AG04449 (cell line): ENCODE measurements at places on chromosomes 6 and 20.

DNA sequence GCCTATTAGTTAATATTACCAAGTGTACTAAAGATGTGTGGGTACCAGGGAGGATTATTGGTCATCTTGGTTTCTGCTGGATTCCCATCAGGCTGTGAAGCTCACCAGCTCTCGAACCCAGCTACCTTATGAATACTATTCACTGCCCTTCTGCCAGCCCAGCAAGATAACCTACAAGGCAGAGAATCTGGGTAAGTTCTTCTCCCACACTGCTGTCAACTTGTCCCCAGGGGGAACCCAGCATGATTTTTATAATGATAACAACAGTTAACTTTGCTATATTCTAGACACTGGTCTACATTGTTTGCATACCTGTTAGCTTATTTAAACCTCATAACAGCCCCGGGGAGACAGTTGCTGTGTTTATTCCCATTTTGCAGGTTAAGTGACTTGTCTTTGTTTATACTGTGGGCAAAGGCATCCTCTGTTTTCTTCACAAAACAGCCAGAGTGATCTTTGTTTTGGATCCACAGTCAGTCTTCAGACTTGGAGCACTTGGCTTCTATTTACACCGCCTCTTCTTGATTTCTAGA, 26.5 kb downstream of the TM9SF4 start:
- DNase-seq = no peak

GRCh38 chr6:168016176-168016620, 18.7 kb downstream of the KIF25 start:
- no peak for DNase-seq

DNA sequence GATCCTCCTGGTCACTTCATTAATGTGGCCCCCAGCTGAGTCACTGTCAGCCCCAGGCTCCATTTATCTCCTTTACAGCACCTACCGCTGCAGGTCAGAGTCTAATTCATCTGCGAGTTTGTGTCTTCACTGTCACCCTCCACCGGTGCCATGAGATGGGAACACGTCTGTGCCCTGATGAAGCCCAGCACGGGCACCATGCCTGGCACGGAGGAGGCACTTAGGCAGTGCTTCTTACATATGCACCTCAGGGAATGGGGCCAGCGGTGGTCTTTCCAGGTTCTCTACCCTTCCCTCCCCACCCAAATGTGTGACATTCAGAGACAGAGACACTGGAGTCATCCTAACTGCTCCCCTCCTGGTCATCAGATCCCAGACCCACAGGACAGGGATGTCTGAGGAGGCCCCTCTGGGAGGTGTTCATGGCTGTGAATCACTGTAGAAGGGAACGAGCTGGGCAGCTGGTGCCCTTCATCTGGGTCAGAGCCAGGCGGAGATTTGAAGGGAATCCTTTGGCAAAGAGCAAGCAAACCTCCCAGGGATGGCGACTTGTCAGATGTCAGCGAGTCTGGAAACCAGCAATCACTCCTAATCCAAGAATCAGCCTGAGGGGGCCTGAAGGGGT, 364.6 kb downstream of the PREX1 start:
- no peak for DNase-seq

GRCh38 chr6:1486387-1486786, 97.0 kb downstream of the FOXF2 start:
- DNase-seq = no peak

GRCh38 chr6:75689576-75689975, 59.5 kb upstream of the MYO6 start:
- DNase-seq = no peak

GRCh38 chr6:125030969-125031368, 68.7 kb downstream of the RNF217 start:
- DNase-seq = no peak

DNA sequence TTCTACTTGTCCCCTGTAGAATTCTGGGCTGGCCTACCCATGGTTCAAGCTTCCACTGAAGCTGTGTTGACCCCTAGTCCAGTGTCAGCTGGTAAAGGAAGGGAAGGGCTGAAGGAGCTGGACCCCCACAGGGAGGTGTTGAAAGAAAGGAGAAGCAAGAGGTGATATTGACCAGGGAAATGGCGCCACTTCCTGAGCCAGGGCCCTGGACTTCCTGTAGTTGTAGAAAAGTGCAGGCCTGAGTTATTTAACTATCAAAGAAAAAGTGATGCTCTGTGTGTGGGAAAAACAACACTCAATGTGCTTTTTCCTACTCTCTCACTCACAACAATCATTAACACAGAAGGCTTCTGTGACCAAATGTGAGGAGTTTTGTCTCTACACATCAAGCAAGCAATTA, 60.0 kb upstream of the IER3 start:
- no peak for DNase-seq

DNA sequence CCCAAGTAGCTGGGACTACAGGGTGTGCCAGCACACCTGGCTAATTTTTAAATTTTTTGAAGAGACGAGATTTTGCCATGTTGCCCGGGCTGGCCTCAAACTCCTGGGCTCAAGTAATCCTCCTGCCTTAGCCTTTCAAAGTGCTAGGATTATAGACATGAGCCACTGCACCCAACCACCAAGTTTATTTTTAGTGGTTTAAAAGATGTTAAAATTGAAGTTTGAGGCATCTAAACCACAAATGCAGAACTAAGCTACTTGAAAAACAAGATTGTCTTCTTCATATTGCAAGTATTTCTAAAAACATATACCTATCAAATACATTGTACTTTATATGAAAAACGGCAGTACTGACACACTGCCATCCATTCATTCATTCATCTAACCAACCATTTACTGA, 31.6 kb downstream of the WASF1 start:
- DNase-seq = no peak

DNA sequence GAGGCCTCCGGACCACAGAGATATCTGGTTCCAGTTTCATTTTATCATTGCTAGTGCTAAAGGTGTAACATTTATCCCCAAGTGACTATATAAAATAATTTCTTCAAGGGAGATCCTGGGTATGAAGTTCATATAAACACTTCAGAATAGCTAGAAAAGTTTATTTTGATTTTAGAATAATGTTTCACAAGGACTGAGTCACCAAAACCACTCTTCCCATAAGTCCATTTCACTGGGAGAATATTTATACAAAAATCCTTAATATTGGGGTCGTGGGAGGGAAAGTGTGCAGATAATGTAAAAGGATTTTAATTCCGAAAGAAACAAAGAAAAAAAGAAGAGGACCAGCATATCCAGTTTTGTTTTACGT, 128.1 kb downstream of the ISM1 start:
- DNase-seq = no peak

GRCh38 chr6:20755631-20756030, 221.4 kb downstream of the CDKAL1 start:
- peak; percentile 7 for DNase-seq

DNA sequence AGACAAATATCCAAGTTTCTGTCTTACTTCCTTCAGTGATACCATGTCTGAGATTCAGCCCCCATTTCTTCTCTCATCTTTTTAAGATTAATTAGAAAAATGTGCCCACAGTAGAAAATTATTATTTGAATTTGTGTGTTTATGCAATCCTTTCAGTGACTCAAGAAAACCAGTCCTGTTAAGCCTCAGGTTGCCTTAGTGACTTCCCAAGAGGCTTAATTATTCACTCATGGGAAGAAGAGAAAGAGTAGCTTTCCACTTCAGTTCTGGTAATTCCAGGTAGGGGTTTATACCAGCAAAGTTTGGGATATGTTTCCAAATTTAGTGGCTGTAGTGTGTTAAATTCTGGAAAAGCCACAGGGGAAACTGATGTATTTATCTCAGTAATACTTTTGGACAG, 149.1 kb downstream of the RIMS1 start:
- no peak for DNase-seq

DNA sequence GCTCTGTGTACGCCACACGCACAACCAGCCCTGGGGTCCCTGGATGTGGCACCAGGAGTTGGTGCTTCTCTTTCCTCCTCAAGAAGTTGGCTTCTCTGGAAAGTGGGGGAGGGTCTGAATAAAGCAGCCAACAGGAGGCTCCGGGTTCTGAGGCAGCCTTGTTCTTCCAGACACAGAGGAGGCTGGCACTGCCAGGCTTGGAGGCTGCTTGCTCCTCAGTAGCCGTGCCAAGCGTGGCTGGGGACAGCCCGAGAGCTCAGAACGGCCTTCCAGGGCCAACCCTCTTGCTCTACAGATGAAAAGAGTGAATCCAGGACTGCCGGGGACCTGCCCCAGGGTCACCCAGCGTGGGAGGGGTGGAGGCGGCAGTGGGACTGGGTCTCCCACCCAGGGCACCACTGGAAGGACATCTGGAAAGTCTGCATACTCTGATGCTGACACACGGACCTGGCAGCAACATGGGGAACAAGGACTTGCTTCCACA, 70.4 kb downstream of the SLC22A23 start:
- DNase-seq = no peak

DNA sequence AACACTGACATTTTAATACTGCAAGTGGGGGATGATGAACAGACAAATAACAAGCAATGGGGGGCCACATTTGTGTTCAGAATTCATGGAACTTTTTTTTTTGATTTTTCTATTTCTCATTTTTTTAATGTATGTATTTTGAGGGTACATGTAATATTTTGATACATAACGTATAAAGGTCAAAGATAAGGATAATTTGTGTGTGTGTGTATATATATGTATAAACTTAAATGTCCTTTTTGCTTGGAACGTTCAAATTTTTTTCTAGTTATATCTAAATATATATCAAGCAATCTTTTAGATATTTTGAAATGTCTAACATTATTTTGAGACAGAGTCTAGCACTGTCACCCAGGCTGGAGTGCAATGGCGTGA, 12.3 kb upstream of the ZNF311 start:
- no peak for DNase-seq

DNA sequence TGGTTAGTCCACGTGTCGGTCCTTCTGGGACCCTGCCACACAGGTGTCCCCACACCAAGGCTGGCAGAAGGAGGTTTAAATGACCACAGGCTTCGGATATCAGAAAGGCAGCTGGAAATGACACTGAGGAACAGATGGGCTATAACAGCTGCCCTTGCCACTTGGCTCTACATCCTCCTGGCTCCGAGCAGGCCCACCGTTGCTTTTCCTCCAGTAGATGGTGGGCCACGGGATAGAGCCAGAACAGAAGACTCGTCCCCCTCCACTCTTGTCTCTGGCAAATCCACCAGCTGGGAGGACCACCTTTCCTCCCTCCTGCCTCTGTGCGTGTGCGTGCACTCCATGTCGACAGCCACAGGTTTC, 17.6 kb downstream of the WRNIP1 start:
- DNase-seq = no peak

- DNase-seq = no peak
Observed at GRCh38 chr6:43914272-43915147, 144.5 kb downstream of the VEGFA start.

- peak; percentile 72 for DNase-seq
Observed at GRCh38 chr6:151004383-151005024, 139.0 kb downstream of the MTHFD1L start.

GRCh38 chr6:152457949-152458624, 179.1 kb downstream of the SYNE1 start:
- DNase-seq = no peak
